Naive thymus-derived CD8-positive, alpha-beta T cell (primary cell): ENCODE measurements at places on chromosomes 5 and 9.

- peaks cover 2% of the 10 kb centered on the region for H3K27me3 ChIP-seq
- DNase-seq: no peak
- H3K4me1 ChIP-seq: no peaks in the 10 kb centered on the region
- no peak overlapping the region for H3K27ac ChIP-seq
- no peak overlapping the region for H3K4me3 ChIP-seq
These were observed 146.8 kb upstream of the DAPK1 start for GRCh38 chr9:87350915-87351314.

DNA sequence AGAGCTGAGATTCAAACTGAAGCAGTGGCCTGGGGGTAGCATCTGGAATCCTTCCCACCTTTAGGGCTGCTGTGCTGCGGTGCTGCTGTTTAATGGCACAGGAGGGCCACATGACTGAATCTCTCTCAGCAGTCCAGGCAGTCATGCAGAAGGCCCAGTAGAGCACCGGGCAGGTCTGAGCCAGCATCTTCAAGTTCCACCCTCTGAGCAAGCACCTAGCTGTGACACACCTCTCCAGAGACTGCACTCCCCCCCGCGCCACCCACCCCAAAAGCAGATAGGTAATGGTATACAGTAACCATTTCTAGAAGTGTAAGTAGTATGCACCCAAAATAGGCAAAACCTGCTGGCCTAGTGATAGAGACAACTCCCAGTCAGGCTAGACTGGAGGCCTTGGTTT is 8.2 kb downstream of the IL4 start:
- peaks cover 2% of the 10 kb centered on the region for H3K27me3 ChIP-seq
- no peak overlapping the region for H3K4me3 ChIP-seq
- peaks cover 24% of the 10 kb centered on the region for H3K4me1 ChIP-seq
- no peak for DNase-seq
- H3K36me3 ChIP-seq: no peaks in the 10 kb centered on the region
- H3K27ac ChIP-seq: no peak overlapping the region

DNA sequence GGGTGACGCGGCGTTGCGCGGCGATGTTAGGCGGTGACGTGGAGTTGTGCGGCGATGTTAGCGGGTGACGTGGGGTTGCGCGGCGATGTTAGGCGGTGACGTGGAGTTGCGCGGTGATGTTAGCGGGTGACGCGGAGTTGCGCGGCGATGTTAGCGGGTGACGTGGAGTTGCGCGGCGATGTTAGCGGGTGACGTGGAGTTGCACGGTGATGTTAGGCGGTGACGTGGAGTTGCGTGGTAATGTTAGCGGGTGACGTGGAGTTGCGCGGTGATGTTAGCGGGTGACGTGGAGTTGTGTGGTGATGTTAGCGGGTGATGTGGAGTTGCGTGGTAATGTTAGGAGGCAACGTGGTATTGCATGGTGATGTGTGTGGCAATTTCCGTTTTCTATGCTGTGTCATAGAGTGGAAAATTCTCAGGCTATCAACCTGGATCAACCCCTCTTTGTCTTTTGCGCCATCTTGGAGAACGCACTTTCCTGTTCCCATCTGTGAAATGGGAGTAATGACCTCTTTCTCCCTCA is 76.0 kb downstream of the ANKRD33B start:
- H3K36me3 ChIP-seq: no peaks in the 10 kb centered on the region
- no peak overlapping the region for H3K4me3 ChIP-seq
- H3K27me3 ChIP-seq: no peaks in the 10 kb centered on the region
- no peak for DNase-seq
- H3K4me1 ChIP-seq: peaks cover 12% of the 10 kb centered on the region

DNA sequence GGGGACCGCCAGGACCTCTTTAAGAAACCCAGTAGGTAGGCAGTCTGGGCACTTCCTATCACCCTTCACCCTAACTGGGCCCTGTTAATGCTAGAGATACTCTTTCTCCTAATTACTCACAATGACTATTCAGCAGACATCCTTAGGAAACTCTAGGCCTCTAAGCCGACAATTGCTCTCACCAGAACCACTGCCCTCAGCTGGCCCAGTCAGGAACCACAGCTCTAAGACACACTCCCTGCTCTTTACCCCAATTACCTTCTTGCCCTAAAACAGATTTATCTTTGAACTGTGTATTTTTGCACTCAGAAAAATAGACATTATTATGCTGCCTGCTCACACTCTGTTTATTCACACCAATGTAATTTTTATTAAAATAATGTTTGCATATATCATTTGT is 432.6 kb upstream of the SLC30A5 start:
- H3K27me3 ChIP-seq: no peaks in the 10 kb centered on the region
- H3K4me3 ChIP-seq: no peak overlapping the region
- H3K27ac ChIP-seq: no peak overlapping the region
- H3K4me1 ChIP-seq: no peaks in the 10 kb centered on the region
- H3K36me3 ChIP-seq: no peaks in the 10 kb centered on the region
- no peak for DNase-seq

GRCh38 chr9:113614843-113615648 is 151.5 kb downstream of the RGS3 start:
- no peak for DNase-seq
- peak overlapping the region; percentile 4 for H3K27ac ChIP-seq
- peaks cover 6% of the 10 kb centered on the region for H3K4me1 ChIP-seq
- H3K27me3 ChIP-seq: no peaks in the 10 kb centered on the region
- H3K36me3 ChIP-seq: no peaks in the 10 kb centered on the region

DNA sequence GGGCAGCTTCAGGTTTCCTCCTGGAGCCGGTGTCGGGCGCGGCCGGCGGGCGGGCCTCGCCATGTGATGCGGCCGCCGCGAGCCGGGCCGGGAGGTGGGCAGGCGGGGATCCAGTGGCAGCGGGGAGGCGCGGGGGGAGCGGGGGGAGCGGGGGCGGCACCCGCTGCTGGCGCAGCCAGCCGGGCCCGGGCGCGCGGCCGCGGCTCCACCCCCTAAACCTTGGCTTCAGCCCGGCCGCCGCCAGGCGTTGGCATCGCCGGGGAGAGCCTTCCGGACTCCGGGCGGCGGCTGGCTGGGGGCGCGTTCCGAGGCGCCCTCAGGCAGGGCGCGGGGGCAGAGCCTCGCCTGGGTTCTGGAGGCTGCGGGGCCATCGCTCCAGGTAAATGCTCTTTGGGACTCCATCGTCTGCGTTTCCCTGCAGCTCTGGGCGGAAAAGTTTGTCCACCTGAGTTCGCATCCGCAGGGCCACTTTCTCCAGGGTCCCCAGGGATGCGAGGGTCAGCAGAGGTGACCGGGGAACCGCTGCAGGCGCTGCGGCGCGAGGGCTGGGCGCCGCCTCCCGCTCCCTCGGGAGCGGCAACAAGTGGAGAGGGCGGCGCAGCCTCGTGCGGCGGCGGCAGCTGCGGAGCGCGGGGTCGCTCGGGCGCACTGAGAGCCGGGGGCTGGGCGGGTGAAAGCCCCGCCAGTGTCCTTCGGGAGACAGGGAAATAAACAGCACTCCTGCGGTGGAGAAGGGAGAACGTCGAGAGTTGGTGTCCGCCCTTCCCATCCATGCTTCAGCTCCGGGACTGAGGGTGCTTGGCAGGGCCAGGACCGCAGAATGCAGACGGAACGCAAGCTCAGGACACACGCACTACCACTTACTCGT is at the start of gene ARHGEF28:
ARHGEF28 (plus strand) TSS at position 253 of the 868 bp plus-strand sequence. CDS start 58,656 bp downstream, outside the sequence.
- DNase-seq: no peak
- peaks cover 45% of the 10 kb centered on the region for H3K27me3 ChIP-seq
- no peaks in the 10 kb centered on the region for H3K4me1 ChIP-seq
- H3K36me3 ChIP-seq: no peaks in the 10 kb centered on the region
- no peak within 1 kb of the TSS for H3K27ac ChIP-seq
- peak within 1 kb of the TSS; percentile 74 for H3K4me3 ChIP-seq

GRCh38 chr9:125430161-125431011 is 168.8 kb downstream of the GAPVD1 start:
- H3K36me3 ChIP-seq: no peaks in the 10 kb centered on the region
- H3K27ac ChIP-seq: no peak overlapping the region
- H3K4me3 ChIP-seq: no peak overlapping the region
- DNase-seq: no peak
- H3K27me3 ChIP-seq: no peaks in the 10 kb centered on the region
- H3K4me1 ChIP-seq: peaks cover 2% of the 10 kb centered on the region

- peaks cover 26% of the 10 kb centered on the region for H3K4me1 ChIP-seq
- peaks cover 3% of the 10 kb centered on the region for H3K27me3 ChIP-seq
- no peak overlapping the region for H3K27ac ChIP-seq
- peak; percentile 3 for DNase-seq
- H3K4me3 ChIP-seq: peak overlapping the region; percentile 84
These were observed 128.6 kb downstream of the KCNIP1 start for GRCh38 chr5:170632266-170632984.

DNA sequence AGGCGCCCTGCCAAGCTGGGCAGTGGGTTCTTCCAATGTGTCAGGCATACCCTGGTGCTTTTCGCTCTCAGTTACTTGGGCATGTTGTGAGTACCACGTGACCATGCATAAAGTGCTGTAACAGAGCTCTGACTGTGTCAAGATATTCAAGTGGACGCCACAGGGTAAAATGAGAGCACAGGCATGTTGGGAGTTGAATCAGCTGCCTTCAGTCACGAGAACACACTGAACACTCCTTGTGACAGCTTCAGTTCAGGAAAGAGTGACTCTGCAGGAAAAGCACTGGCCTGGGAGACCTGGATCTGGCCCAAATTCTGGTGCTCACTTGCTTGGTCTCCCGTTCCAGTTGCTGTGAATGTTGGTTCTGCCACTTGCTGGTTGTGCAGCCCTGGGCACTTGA is 5.1 kb downstream of the MLANA start:
- H3K27ac ChIP-seq: no peak overlapping the region
- no peak overlapping the region for H3K4me3 ChIP-seq
- no peak for DNase-seq
- no peaks in the 10 kb centered on the region for H3K36me3 ChIP-seq
- no peaks in the 10 kb centered on the region for H3K4me1 ChIP-seq

DNA sequence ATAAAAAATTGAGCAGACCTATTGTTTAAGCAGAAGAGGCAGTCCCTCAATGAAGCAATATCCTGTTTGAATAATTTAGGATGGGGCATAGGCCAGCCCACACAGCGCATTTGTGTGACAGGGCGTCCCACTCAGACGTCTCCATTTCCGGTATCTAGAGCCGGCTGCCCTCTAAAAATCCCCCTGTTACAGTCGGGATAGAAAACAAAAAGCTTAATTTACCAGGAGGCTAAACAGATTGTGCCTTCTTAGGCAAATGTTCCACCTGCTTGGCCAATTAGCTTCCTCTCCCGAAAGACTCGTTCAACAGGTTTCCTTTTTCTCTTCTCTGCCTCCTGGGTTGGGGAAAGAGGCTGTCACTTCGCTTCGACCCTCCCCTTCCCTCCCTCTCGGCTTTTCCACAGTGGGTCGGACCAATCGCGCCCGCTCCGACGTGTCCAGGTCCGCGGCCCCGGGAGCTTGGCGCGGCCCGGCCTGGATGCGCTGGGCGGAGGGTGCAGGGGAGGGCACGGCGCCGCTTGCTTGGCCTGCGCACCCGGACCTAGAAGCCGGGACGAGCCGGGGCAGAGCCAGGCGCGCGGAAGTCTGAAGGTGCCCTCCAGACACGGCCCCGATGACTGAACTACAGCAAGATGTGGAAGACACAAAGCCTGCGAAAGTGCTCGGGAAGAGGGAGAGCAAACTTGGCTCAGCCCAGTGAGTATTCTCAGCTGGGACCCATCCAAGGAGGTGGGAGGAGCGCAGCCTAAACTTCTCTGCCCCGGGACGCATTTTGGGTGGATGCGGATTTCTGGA is at the start of gene GRAMD2B:
GRAMD2B (plus strand) TSS at position 416 of the 795 bp plus-strand sequence; CDS start at position 614, 198 bp downstream.
- DNase-seq: peak; percentile 84
- H3K27ac ChIP-seq: peak within 1 kb of the TSS; percentile 97
- peaks cover 35% of the 10 kb centered on the region for H3K4me1 ChIP-seq
- H3K27me3 ChIP-seq: peaks cover 1% of the 10 kb centered on the region
- no peaks in the 10 kb centered on the region for H3K36me3 ChIP-seq

- H3K4me1 ChIP-seq: peaks cover 7% of the 10 kb centered on the region
- DNase-seq: no peak
- H3K27ac ChIP-seq: no peak overlapping the region
- peaks cover 30% of the 10 kb centered on the region for H3K27me3 ChIP-seq
These were observed 116.9 kb upstream of the S1PR3 start for GRCh38 chr9:88874391-88874790.

- H3K27me3 ChIP-seq: no peaks in the 10 kb centered on the region
- peaks cover 23% of the 10 kb centered on the region for H3K4me1 ChIP-seq
- no peaks in the 10 kb centered on the region for H3K36me3 ChIP-seq
- DNase-seq: no peak
These were observed 1.7 kb downstream of the CKMT2 start for GRCh38 chr5:81234801-81235200.

DNA sequence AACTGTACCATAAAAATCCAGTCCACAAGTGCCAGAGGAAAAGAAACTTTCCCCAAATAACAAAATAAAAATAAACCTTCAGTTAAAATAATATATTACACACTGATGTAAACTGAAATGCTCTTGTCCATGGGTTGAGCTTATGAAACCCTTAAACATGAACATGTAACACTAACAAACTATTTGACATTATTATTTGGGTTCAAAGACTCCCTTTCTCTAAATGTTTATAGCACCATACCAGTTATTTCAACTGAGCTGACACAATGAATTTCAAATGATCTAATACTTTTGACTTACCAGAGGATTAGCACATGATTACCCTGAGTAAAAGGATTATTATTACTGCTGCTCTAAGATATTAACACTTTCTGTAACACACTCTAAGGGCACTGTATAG is 251.1 kb downstream of the BNC2 start:
- H3K36me3 ChIP-seq: no peaks in the 10 kb centered on the region
- H3K4me1 ChIP-seq: no peaks in the 10 kb centered on the region
- no peak overlapping the region for H3K4me3 ChIP-seq
- no peak overlapping the region for H3K27ac ChIP-seq
- no peak for DNase-seq

- no peak for DNase-seq
- no peaks in the 10 kb centered on the region for H3K27me3 ChIP-seq
These were observed 19.4 kb downstream of the ZNF346 start for GRCh38 chr5:177041936-177042335.
